NCI-H1105 treated with DMSO at 0.1 percent for 48 hours (cell line): ENCODE measurements at places on chromosomes 1 and 21.
A peak's percentile ranks its signal among the peaks of the same experiment; 100 is the strongest.

GRCh38 chr1:219416598-219417238 lies 196.2 kb downstream of the ZC3H11B start:
- DNase-seq = peak; percentile 35

GRCh38 chr1:225768662-225769426 lies 8.8 kb upstream of the SRP9 start:
- no peak for DNase-seq

DNA sequence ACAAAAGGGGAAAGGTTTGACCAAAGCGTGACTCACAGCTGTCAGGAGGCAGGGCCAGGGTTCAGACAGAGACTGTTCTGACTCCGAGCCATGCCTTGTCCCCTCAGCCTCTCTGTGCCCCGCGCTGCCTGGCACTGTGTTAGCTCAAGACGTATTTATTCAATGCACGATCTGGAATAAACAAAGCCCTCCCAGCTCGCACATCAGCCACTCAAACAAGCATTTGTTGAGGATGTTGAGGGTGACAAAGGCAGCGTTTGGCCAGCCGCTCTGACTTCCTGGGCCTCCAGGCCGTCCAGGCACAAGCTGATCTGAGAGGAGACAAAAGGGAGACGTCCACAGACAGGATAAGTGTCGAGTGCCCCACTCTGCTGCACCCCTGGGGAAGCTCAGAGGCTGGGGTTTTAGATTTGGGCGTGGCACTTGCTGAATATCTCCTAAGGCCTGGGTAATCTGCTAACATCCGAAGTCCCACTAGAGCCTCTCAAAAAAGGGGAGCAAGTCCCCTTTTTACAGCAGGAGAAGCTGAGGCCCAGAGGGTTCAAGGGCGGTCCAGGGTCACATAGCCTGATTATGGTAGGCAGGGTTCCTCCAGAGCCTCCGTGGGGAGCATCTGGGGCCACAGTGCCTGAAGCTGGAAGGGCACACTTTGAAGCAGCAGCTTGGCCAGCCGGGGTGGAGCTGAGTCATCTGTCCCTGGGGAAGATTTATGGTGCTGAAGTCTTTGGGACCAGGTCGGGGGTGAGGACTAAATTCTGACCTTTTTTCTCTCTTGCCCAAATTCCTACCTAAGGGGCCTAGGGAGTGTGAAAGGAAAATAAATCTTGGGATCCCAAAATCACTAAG lies 95.9 kb downstream of the SPSB1 start:
- DNase-seq = no peak

DNA sequence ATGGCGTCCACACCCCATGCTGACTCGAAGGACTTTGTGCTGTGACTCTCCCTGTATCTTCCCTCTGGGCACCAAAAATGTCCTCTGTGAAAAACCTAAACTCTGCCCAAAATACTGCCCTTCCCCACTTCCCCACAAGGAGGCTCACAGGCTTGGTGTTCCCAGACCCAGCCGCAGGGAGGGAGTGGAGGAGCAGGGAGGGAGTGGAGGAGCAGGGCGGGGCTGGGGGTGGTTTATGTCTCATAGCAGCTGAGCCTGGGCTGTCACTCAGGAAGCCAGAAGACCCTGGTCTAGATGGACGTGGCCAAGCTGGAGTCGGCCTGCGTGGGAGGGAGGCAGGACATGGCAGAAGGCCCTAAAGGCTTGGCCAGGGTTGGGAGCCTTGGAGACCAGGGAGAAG lies 461.7 kb downstream of the PTPRU start:
- DNase-seq = peak; percentile 34

- no peak for DNase-seq
Observed at GRCh38 chr1:245583081-245583480, 428.3 kb downstream of the KIF26B start.

- DNase-seq = no peak
Observed at GRCh38 chr1:174469687-174470086, 21.9 kb downstream of the GPR52 start.

- no peak for DNase-seq
Observed at GRCh38 chr1:108179018-108179417, 21.1 kb downstream of the SLC25A24 start.

- DNase-seq = peak; percentile 84
Observed at GRCh38 chr1:16145030-16145661, 10.7 kb downstream of the EPHA2 start.

DNA sequence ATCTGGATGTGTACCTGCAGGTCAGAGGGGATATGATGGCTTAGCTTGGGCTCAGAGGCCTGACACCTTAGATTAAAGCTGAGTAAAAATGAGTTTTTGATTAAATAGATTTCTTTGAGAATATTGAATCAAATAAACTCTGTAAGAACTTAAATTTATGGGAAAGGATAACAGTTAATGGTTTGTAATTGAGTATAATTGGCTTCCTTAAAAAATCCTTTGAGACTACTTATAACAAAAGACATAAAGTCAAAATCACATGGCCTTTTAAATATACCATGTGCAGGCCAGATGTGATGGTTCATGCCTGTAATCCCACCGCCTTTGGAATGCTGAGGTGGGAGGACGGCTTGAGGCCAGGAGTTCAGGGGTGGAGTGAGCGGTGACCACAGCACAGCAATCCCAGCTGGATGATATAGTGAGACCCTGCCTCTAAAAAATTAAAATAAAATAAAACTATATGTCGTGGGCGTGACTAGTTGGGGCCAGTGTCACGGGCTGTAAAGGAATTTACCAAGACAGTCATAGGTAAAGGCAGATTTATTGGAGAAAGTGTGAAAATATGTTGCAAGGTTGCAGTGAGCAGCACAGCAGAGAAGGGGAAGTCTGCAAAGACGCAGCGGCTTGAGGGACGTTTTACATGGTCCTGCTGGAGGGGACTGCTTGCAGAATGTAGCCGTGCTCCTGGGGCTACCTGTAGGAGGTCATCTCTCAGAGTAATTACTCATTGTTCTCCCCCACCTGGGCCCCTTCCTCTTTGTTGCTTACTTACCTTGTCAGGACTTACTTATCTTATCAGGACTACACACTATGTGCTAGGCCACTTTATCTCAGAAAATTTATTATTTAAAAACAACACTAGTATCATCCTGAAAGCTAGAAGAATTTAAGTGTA lies 122.3 kb downstream of the ZMYM4 start:
- DNase-seq = no peak

GRCh38 chr1:46405724-46406123 lies 11.6 kb downstream of the FAAH start:
- no peak for DNase-seq

GRCh38 chr1:11475748-11476147 lies 3.2 kb upstream of the DISP3 start:
- DNase-seq = no peak

GRCh38 chr1:119276558-119276957 lies 92.0 kb upstream of the HAO2 start:
- DNase-seq = peak; percentile 84

DNA sequence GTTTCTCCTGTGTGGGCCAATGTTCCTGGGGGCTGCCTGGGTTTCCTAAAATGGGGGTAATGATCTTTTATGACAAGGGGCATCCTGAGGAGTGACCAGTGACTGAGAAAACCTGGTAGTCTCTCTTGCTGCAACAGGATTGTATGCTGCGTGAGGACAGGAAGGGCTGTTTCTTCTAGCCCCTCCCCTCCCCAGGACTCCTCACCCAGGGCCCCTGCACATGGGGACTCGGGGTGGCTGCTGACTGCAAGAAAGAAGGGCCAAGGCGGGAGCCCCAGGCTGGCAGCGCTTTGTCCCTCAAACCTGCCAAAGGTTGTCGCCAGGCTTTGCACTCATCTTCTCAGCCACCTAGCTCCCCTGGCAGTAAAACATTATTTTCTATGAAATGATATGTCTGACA lies 442.4 kb downstream of the CAMTA1 start:
- DNase-seq = no peak

DNA sequence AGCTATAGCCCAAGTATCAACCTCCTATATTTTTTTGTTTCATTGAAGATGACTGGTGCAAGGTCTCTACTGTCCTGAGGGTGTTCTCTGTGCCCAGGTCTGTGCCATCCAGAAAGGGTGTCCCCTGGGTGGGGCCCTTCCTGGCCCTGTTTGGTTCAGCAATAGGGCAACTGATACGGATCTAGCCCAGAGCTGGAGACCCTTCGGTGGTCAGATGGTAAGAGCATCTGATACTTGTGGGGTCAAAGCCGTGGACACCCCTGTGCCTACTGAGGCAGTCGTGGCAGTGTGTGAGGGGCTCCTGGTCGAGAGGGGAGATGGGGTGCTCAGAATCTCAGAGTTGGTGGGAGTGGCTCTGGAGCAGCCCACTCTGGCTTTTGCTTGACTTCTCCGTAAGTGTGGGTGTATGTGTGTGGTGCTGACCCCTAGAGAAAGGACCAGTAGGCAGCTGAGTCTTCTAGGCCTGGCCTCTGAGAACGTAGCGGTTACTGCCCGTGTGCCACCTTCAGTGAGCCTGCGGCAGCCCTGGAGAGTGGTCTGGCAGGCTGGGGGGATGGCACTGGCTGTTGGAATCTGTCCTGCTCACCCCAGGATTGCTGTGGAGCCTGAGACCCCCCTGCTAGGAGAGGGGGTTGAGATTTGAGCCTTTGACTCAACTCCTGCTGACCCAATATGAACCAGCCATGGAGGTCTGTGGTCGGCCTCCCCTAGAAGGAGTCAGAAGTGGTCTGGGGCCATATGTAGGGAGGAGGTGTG lies 2.7 kb downstream of the AMPD2 start:
- DNase-seq = no peak

DNA sequence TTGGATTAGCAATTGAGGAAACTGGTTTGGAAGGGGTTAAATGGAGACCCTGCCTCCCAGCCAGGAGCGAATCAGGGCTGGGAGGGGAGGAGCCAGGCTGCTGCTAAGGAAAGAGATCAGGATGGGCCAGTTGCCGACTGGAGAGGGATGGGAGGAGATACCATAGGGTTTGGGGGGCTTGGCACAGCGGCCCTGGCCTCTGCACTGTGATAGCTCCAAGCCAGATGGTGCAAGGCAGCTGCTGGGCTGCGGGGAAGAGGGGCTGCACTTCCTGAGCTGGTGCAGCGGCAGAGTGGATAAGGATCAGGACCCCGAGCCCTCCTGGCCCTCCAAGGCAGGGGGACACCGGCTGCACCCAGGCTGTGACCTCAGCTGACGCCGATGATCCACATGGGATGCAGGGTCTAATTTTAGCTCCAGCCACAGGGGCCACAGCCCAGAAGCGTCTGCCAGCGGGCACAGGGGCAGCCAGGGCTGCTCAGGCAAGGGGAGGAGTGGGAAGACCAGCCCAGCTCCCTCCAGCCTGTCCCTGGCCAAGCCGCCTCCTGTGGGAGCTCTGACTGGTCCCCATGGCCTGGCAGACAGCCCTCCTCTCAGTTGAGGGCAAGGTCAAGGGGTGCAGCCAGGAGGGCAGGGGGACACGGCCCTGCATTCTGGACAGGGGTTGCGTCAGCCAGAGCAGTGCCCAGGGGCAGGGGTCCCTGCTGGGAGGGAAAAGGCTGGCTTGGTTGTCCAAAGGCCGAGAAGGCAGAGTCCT lies at the start of gene EXTL1:
Gene EXTL1, plus strand, starts transcription at position 129 of the 757 bp plus-strand sequence. CDS start 872 bp downstream, outside the sequence.
- no peak for DNase-seq

DNA sequence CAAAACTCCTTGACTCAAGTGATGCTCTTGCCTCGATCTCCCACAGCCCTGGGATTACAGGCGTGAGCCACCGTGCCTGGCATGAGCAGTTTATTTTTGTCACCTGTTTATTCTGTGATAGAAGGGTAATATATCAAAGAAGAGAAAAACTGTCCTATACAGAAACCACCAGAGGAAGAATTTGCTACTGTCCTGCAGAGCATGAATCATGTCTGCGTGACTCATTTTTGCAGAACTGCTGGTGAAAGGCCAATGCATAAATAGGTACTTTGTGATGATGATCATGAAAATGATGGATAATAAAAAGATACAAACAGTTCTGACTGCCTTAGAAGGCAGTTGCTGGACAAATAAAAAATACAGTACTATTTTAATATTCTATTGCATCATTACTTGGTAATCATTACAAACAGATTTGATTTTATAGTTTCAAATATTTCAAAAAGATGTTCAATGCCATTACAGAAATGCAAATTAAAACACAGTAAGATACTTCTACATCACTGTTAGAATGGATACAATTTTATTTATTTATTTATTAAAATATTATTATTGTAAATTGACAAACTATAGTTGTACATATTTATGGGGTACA lies 26.5 kb downstream of the RIPPLY3 start:
- no peak for DNase-seq

GRCh38 chr1:201786824-201787223 lies 42.1 kb upstream of the IPO9 start:
- no peak for DNase-seq

GRCh38 chr1:44168520-44169098 lies 27.2 kb upstream of the KLF18 start:
- no peak for DNase-seq

GRCh38 chr1:226692051-226692792 lies 46.9 kb downstream of the ITPKB start:
- no peak for DNase-seq

DNA sequence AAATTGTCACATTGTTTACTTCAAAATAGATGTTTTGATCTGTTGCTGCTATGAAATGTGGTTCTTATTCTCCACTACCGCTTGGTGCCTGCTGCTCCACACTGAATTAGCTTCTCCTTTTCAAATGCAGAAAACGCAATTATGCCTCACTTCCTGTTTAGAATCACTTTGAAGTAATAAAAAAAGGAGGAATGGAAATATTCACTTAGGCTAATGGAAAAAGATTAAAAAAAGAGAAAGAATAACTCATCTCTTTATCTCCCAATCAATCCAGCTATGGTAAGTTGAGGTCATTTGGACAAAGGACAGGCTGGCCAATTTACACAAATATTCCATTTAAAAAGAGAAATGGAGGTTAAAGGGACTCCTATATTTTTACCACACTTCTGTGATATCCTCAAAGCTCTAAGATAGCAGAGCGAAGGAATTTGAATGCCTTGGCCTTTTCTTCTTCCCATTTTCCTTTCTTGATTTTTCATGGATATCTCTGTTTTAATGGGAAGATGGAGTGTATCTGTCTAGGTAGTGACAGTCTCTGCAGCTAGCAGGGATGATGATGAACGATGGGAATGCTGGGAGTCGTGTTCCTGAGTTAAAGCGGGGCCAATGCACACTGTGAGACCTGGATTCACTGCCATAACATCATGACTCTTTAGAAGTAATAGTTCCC lies 35.7 kb downstream of the RGS5 start:
- no peak for DNase-seq
